ENCODE measurements at places on chromosomes 11 and 22.

DNA sequence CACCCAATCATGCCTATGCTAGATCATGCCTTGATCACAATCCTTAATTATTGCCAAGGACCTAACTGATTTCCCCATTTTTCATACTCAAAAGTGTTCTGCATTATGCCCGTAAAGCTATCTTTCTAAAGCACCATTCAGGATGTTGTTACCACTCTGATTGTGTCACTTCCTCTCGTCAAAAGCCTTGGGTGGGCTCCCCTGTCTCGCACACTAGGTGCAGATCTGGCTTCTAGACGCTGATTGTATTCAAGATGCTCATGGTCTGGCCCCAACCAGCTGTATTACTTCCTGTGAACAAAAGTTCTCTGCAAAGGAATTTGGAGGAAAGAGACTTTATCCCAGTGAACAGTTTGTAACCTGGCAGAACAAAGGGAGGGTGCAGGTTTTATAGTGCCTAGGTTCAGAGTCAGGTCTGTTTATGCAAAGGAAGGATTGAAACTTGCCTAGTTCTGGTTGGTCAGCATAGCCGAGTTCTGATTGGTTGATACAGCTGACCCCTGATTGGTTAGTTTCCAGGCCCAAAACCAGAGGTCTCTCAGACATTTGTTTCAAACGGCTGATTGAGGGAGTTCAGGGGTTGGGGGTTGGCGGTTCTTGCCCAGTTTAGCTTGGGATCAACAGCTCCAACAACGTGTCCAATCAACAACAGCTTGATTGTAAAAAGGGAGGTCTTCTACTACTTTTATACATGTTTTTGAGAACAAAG, 25.4 kb downstream of the ATG13 start:
- DNase-seq, result peak; percentile 9

DNA sequence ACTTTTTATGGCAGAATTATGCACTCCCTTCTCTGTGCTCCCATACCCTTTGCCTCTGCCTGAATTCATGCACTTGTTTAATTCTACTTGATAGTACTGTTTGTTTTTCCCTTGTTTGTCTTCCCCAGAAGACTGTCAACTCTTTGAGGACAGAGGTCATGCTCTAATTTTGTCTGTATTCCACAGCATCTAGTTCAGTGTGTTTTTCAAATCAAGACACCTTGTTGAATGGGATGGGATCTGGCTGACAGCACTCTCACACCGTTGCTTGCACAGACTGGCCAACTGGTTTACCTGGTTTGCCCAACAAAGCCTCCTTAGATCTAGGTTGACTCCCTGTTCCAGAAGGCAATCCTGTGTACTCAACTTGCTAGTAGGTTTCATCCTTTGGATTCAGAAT, 121.2 kb upstream of the TIMP3 start:
- DNase-seq, result no peak

DNA sequence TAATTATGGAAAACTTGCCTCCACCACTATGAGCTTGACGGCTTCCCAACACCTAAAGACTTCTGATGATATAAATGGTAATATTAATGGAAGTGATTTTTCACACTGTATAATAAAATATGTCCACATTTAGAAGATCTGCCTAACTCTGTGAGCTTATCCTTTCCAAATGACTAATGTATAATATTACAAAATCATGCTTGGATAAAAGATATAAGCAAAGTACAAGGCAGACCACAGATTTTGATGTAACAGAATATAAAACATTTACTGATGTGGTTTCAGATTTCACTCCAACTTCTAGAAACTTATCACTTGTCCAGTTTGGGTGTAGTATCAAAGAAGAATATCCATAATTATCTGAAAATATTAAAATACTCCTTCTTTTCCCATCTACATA, 36.9 kb downstream of the GALNT18 start:
- DNase-seq, result no peak

GRCh38 chr11:9577556-9577955, 4.1 kb downstream of the WEE1 start:
- no peak for DNase-seq

DNA sequence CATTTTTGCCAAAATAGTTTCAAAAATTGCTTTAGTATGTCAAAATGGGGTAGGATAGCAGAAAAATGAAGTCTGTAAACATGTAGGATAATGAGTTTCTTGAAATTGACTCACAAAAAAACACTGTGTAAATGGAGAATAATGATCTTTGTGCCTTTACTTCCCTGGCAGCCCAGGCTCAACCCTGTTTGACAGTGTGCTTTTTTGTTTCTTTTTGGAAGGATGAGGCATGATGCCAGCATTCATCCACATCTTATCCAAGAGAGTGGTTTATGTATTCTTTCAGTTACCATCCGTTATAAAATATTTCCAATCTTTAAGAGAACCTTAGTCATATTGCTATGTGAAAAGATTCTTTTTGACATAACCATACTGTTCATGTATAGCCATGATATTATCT, 70.6 kb downstream of the ARHGAP42 start:
- DNase-seq, result no peak

- no peak for DNase-seq
These were observed 1.2 kb upstream of the ARFGAP2 start for GRCh38 chr11:47177846-47178245.

DNA sequence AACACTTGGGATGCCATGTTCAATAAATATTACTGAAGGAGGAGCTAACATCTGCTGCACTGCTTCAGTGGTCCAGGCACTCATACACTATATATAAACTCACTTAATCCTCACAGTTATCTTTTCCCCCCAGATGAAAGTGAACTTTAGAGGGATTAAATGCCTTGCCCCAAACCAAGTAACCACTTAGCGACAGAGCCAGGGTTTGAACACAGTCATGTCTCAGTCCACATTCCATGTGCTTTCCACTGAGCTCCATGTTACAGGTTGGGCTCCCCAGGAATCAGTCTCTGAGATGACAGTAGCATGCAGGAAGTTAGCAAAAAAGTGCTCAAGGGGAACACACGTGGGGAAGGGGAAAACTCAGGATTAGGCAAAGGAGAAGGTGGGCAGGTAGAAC, 59.3 kb downstream of the ENDOD1 start:
- DNase-seq, result no peak

GRCh38 chr11:1755692-1756561, 5.5 kb upstream of the IFITM10 start:
- DNase-seq, result no peak

Data from Kasumi-1 (cell line).